ENCODE measurements at places on chromosomes 13 and 19.

- no peak for DNase-seq
Observed at GRCh38 chr19:31140717-31141116, 208.5 kb downstream of the TSHZ3 start.

GRCh38 chr19:29834991-29835846 is 23.4 kb downstream of the CCNE1 start:
- no peak for DNase-seq

GRCh38 chr13:62910541-62911060 is 1495.0 kb upstream of the PCDH20 start:
- DNase-seq = no peak

DNA sequence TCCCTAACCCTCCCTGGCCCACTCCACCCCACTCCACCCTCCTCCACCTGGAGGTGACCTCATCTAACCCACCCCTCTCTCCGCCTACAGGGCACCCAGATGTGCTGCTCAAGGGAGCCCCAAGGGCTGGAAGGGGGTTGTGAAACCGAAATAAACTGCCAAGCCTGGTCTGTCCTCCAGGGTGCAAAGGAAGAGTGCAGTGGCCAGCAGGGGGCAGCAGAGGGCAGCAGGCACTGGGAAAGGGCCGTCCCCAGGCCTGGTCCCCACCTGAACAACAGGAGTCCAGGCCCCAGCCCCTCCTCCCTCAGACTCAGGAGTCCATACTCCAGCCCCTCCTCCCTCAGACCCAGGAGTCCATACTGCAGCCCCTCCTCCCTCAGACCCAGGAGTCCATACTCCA is 8.4 kb upstream of the BCAM start:
- peak; percentile 78 for DNase-seq

DNA sequence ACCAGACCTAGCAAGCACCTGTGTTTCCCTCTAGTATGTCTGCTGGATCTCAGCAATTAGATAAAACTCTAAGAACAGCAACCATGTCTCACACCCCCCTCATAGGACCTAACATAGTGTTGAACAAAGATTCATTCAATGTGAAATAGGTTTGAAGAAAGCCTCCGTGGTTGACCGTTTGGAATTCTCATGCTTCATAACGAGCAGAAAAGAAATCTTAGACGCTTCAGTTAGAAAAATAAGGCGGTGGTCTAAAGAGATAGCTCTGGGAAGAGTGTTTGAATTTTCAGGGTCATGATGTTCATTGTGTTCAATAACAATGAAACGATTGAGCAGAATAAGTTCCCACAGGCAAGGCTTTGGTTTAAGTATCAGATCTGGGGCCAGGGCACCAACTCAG is 332.9 kb downstream of the COG6 start:
- DNase-seq = no peak

GRCh38 chr19:49413348-49413747 is 9.9 kb downstream of the PTH2 start:
- no peak for DNase-seq

GRCh38 chr13:93660391-93661063 is 433.9 kb downstream of the GPC6 start:
- DNase-seq = no peak

GRCh38 chr19:29305268-29305667 is 92.3 kb upstream of the UQCRFS1 start:
- no peak for DNase-seq

DNA sequence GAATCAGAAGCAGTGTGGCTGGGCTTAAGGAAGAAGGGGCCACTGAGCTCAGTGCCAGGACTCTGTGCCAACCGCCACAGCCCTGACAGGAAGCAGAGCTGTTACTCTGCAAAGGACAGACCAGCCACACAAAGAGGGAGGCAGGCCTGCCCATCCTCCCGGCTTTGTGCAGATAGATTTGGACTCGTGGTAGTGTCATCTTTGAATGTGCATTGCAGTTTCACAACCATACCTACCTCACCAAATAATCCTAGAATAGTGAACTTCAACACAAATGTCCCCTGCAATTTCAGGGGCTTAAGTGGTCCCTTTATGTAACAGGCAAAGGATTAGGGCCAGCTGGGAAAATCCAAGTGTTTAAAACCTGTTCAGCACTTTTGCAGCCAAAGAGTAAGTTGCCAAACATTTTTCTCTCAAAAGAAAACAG is 55.1 kb upstream of the CLDN10 start:
- DNase-seq = no peak

DNA sequence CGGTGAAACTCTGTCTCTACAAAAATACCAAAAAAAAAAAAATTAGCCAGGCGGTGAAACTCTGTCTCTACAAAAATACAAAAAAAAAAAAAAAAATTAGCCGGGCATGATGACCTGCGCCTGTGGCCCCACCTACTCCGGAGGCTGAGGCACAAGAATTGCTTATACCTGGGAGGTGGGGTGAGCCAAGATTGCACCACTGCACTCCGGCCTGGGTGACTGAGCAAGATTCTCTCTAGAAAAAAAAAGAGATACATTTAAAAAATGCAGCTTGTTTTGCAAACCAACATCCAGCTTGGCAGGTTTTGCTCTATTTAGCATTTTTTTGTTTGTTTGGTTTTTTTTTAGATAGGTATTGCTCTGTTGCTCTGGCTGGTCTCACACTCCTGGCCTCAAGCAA is 6.7 kb upstream of the PGPEP1 start:
- DNase-seq = no peak

- no peak for DNase-seq
Observed at GRCh38 chr13:46639033-46639981, 86.3 kb downstream of the LRCH1 start.

GRCh38 chr13:45995245-45995644 is 57.3 kb downstream of the ZC3H13 start:
- no peak for DNase-seq

DNA sequence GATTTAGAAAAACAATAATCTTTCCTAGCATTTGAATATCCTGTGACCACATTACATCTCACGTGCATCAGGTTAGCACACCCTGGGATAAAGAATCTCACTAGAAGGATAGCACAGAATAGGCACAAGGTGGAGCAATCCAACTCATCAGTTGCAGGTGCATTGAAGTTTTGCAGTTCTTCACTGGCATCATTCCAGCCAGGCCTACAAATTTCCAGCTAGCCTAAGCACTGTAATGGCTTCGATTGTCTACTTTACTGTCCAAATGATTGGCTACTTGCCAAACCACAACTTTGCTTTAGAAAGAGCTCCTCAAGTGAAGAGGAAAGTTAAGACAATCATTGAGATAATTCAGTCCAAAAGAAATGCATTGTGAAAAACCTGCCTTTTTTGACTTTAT is 89.5 kb downstream of the SPRY2 start:
- no peak for DNase-seq

- DNase-seq = peak; percentile 2
Observed at GRCh38 chr19:22545751-22546150, 88.4 kb upstream of the ZNF492 start.

DNA sequence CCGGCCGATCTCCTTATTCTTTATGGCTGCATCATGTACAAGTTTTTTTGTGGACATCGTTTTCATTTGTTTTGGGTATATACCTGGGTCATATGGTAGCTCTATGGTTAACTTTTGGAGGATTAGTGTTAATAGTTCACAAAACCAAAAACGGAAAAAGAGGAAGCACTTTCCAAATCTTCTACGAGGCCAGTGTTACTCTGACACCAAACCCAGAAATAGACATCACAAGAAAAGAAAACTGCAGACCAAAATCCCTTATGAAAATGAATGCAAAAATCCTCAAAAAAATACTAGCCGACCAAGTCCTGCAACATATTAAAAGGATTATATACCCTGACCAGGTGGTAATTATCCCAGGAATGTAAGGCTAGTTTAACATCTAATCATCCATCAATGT is 29.8 kb downstream of the ADGRE2 start:
- DNase-seq = no peak

- peak; percentile 20 for DNase-seq
Observed at GRCh38 chr19:50759886-50760285, 10.4 kb upstream of the GPR32 start.

DNA sequence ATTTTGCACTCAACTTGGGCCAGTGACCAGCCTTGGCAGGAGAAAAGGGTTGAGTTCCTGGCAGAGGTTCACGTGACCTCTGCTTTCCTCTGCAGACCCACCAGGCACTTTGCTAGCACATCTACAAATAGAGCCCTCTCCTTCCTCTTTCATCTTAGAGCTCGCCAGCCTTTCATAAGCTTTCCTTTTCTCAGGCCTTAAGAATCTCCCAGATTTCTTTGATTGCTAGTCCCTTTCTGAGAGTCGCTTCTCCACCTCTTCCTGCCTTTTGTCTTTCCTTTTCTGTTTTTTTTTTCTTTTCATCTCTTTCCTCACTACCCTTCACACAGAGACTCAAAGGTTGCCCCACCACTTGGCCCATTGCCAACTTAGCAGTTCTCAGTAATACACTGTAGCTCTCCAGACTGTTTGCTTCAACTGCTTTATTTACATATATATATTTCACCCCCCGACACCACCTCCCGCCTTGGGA is 375.7 kb upstream of the SPRY2 start:
- DNase-seq = no peak

DNA sequence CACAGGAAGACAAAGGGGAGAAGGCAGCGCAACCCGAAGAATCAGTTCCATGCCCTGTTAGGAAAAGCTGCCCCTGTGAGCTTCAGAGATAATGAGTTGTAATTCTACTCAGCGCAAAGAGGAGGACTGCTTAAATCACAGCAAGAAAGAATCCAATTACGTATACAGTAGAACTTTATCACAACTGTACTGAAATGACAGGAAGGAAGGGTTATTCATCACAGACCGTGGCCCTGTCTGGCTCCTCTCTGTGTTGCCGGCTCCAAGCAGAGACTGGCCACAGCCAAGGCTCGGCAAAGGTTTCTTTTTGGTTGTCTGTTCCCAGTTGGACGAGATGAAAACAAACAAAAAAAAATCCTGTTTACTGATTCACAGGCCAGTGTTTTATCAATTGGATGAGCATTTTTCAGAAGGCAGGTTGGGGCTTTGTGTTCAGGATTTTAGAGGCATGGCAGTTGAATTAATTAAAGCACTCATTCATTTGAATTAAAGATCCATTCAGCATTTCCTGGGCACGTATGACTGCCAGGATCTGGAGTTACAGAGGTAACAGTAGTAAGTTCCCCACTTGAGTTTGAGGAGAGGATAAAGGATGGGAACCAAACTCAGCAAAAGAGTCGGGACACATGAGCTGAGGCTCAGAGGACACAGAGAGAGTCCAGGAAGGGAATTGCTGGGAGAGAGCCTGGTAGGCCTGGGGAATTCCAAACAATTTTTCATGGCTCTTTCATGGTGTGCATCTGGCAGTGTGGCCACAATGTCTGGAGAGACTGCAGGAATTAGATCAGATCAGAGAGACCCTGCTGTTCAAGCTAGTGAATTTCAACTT is 341.0 kb downstream of the DNAJC15 start:
- no peak for DNase-seq

DNA sequence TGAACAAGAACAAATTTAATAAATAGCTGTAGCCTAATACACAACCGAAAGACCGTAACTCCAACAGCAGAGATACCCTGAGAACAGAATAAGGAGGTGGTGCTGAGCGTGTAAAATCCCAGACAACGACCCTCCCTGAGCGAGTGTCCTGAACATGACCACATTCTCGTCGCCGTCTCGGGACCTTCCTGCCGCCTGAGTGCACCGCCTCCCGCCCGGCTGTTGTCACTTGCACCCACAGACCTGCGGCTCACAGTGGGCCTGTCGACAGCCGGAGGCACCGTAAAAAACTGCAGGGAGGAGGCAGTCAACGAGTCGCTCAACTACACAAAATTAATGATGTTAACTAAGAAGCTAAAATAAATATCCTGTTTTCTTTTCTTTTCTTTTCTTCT is 35.8 kb upstream of the GRTP1 start:
- DNase-seq = no peak

DNA sequence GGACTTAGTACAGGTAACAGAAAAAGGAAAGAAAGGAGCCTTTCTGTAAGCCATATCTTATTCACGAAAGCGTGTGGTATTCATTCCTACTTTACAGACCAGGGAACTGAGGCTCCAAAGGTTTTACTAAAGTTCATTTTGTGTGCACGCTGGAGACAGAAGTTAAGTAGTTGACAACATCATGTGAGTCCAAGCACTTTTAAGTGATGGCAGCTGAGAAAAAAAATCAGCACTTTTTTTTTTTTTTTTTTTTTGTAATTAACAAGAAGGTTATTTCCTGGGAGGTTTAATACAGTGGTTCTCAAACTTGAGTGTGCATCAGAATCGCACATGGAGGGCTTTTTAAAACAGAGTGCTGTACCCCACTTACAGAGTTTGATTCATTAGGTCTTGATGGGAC is 2.0 kb downstream of the DNAJC3 start:
- no peak for DNase-seq

DNA sequence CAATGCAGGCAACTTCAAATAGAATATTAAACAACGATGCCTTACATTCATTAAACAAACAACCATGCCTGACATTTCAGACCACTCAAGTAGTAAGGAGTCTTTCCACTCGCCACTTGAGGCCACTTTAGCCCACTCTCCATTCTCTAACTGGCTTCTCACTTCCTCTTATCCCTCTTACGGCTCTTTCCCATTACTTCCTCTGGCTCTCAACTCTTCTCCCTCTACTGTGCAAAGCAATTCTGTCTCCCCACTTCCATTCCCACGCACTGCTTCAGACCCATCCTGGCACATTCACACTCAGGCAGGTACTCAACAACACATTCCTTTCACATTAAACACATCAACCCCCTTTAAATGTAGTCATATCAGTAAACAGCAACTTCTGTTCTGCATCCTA is 229.8 kb upstream of the IPO5 start:
- no peak for DNase-seq

DNA sequence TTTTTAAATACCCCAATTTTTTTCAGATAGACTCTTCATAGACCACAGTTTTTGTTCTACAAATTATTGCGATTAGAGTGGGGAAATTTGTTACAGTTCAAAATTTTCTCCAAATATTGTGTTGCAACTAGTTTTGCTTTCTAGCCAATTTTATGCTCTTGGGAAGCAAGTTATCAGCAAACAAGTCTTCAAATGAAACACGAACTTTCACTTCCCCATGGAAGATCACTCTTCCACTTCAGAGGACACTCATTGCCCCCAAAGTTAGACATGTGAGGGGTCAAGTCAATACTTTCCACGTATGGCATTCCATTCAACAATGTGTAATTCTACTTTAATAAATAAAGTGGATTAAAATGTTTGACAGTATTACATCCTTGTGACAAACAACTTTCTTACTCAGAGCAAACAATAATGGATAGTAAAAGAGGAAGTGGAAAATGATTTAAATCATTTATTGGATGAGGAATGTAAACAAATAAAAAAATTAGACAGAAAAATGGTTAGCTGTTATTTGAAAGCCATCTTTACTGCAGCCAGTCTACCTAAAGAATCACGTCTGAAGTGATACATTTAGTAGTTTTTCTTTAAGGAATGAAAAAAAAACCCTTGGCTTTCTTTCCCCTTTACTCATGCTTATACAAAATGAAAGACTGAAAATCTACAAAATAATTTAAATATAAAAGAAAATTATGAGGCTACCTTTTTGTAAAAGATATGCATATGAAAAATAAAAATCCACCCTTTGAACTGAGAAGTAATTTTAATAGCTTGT is 41.2 kb upstream of the TNFSF11 start:
- no peak for DNase-seq

GRCh38 chr13:93262729-93263345 is 36.2 kb downstream of the GPC6 start:
- DNase-seq = no peak
